ENCODE measurements at places on chromosomes 6 and 20.

DNA sequence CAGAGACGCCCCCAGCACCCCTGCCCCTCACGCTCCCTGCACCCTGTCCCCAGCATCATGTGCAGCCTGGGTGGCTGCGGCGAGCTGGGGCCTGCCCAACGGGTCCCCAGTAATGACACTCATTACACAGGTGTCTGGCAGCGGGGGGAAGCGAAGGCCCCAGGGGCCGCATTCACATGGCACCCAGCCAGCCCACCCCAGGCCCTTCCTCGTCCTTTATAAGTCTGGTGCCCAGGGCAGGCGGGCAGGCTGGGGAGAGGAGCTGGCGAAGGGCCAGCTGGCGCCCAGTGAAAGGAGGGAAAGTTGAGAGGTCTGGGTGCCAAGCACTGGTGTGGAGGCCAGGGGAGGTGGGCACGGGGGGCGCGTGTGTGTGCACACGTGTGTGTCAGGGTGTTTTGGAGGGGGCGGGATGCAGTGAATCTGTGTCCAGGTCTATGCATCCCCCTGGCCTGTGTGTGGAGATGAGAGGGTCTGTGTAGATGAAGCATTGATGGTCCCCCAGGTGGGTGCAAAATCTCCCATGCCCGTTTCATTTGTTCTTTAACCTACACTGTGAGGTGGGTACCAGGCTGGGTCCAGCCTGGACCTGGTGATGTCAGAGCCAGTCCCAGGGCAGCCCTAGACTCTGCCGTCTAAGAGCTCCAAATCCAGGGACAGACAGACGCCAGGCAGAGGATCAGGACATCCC is 105.3 kb downstream of the CEBPB start:
- no peaks in the 10 kb centered on the region for H3K27me3 ChIP-seq
- DNase-seq, result no peak
- no peaks in the 10 kb centered on the region for H3K36me3 ChIP-seq
- no peak overlapping the region for H3K4me3 ChIP-seq

- DNase-seq, result no peak
- H3K4me3 ChIP-seq, result no peak overlapping the region
- H3K4me1 ChIP-seq, result no peaks in the 10 kb centered on the region
- no peaks in the 10 kb centered on the region for H3K27me3 ChIP-seq
Observed at GRCh38 chr6:98486057-98486456, 348.3 kb upstream of the POU3F2 start.

DNA sequence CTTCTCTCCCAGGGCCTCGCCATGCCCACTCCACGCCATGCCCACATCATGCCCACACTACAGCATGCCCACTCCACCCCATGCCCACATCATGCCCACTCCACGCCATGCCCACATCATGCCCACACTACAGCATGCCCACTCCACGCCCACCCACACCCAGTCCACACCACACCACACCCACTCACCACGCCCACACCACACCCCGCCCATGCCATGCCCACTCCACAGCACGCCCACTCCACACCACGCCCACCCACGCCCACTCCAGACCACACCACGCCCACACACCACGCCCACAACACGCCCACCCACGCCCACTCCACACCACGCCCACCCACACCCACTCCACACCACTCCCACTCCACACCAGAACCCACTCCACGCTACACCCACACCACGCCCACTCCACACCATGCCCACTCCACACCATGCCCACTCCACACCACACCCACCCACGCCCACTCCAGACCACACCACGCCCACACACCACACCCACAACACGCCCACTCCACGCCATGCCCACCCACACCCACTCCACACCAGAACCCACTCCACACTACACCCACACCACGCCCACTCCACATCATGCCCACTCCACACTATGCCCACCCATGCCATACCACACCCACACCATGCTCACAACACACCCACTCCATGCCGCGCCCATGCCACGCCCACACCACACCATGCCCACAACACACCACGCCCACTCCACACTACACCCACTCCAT is 88.6 kb downstream of the ERMARD start:
- H3K27me3 ChIP-seq, result no peaks in the 10 kb centered on the region
- no peaks in the 10 kb centered on the region for H3K36me3 ChIP-seq
- H3K4me1 ChIP-seq, result no peaks in the 10 kb centered on the region
- no peak for DNase-seq
- no peak overlapping the region for H3K27ac ChIP-seq

- no peak for DNase-seq
- no peaks in the 10 kb centered on the region for H3K27me3 ChIP-seq
- no peak overlapping the region for H3K4me3 ChIP-seq
- no peak overlapping the region for H3K27ac ChIP-seq
Observed at GRCh38 chr20:9330151-9330550, 184.2 kb upstream of the LAMP5 start.

- no peak for DNase-seq
- H3K36me3 ChIP-seq, result no peaks in the 10 kb centered on the region
- peaks cover 12% of the 10 kb centered on the region for H3K4me1 ChIP-seq
- H3K27ac ChIP-seq, result no peak overlapping the region
- H3K27me3 ChIP-seq, result no peaks in the 10 kb centered on the region
Observed at GRCh38 chr6:117506907-117507306, 24.4 kb downstream of the DCBLD1 start.

DNA sequence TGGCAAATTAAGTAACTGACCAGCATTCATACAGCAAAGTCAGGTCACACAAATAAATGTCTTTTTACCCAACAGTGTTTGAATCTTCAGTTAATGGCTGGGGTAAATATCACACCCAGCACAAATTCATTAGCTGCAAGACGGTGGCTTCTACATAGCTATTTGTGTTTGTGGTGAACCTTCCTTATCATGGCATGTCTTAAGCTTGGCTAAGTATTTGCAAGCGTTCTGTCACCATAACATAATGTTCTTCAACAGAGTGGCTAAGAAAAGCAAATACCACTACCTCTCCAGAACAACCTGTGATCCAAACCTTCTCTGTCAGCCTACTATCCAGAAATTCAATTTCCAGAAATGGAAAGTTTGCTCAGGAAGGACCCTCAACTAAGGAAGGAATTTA is 255.6 kb upstream of the TAB2 start:
- H3K27me3 ChIP-seq, result no peaks in the 10 kb centered on the region
- H3K27ac ChIP-seq, result no peak overlapping the region
- H3K4me1 ChIP-seq, result peaks cover 59% of the 10 kb centered on the region
- H3K4me3 ChIP-seq, result no peak overlapping the region
- H3K36me3 ChIP-seq, result no peaks in the 10 kb centered on the region
- no peak for DNase-seq

GRCh38 chr20:48766961-48767960 is 60.5 kb downstream of the PREX1 start:
- H3K4me3 ChIP-seq, result no peak overlapping the region
- no peak for DNase-seq
- no peak overlapping the region for H3K27ac ChIP-seq
- H3K27me3 ChIP-seq, result no peaks in the 10 kb centered on the region

DNA sequence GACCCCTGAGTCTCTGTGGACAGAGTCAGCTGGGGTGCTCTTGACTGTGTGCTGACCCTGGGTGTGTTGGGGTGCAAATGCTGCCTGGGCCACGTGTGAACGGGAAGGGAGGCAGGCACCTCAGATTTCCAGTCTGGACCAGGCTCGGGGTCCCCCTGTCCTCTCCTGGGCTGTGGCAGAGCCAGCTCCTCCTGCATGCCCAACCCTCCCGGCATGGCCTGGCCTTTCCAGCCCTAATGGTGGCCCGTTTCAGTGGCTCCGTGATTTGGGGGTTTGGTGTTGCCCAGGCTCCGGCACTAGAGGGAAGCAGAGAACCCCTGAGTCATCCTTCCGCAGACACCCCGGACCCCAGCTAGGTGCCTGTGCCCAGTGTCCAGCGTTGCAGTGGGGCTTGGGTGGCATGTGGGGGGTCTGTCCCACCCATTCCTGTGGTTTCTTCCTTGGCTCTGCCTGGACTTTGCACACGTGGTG is 9.1 kb downstream of the RBM38 start:
- no peak overlapping the region for H3K27ac ChIP-seq
- DNase-seq, result no peak
- peaks cover 64% of the 10 kb centered on the region for H3K4me1 ChIP-seq
- no peak overlapping the region for H3K4me3 ChIP-seq
- no peaks in the 10 kb centered on the region for H3K27me3 ChIP-seq
- peaks cover 43% of the 10 kb centered on the region for H3K36me3 ChIP-seq

GRCh38 chr20:19498756-19499155 is 259.3 kb upstream of the RIN2 start:
- no peak overlapping the region for H3K27ac ChIP-seq
- no peaks in the 10 kb centered on the region for H3K27me3 ChIP-seq
- peaks cover 29% of the 10 kb centered on the region for H3K4me1 ChIP-seq

GRCh38 chr20:33687370-33687915 is 1.3 kb upstream of the E2F1 start:
- H3K36me3 ChIP-seq, result no peaks in the 10 kb centered on the region
- H3K27me3 ChIP-seq, result no peaks in the 10 kb centered on the region
- no peak for DNase-seq
- H3K4me1 ChIP-seq, result peaks cover 5% of the 10 kb centered on the region
- H3K4me3 ChIP-seq, result no peak overlapping the region

Data from thoracic aorta (tissue), 2 donors.